Peyer's patch (tissue), 4 donors: ENCODE measurements at places on chromosomes 16 and 17.

- H3K27me3 ChIP-seq: no peaks in the 10 kb centered on the region
- H3K4me3 ChIP-seq: no peak overlapping the region
- no peak for DNase-seq
- H3K27ac ChIP-seq: no peak overlapping the region
Observed at GRCh38 chr17:45436625-45437464, 4.2 kb upstream of the ARHGAP27 start.

DNA sequence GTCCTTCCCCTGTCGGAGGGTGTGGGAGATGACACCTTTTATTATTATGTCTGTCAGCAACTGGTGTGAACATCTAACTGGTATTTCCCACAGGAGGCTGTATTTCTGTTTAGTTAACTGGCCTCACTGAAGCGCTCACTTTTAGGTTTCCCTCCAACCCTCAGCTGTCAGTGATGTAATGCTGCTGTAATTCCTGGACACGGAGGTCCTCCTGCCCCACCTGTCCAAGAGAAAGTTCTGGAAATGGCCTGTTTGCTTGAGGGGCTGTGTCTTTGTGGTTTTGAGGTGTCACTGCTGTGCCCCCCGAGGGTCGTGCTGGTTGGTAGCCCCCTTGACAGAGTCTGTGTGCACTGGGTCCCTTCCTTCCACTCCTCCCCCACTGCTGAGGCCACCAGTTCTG lies 11.5 kb downstream of the KCNJ12 start:
- no peak for DNase-seq
- H3K4me1 ChIP-seq: no peaks in the 10 kb centered on the region

GRCh38 chr17:36858119-36859002 lies 78.9 kb upstream of the LHX1 start:
- no peak overlapping the region for H3K27ac ChIP-seq
- H3K27me3 ChIP-seq: no peaks in the 10 kb centered on the region
- no peaks in the 10 kb centered on the region for H3K36me3 ChIP-seq
- H3K4me1 ChIP-seq: no peaks in the 10 kb centered on the region
- H3K4me3 ChIP-seq: no peak overlapping the region

- H3K4me3 ChIP-seq: no peak overlapping the region
- H3K27ac ChIP-seq: no peak overlapping the region
- H3K27me3 ChIP-seq: no peaks in the 10 kb centered on the region
- peaks cover 7% of the 10 kb centered on the region for H3K4me1 ChIP-seq
- no peak for DNase-seq
- no peaks in the 10 kb centered on the region for H3K36me3 ChIP-seq
Observed at GRCh38 chr16:75044800-75045361, 46.1 kb downstream of the ZNRF1 start.

- H3K27ac ChIP-seq: peak overlapping the region; percentile 39
- H3K4me1 ChIP-seq: peaks cover 4% of the 10 kb centered on the region
- no peak for DNase-seq
- H3K36me3 ChIP-seq: no peaks in the 10 kb centered on the region
- no peak overlapping the region for H3K4me3 ChIP-seq
- no peaks in the 10 kb centered on the region for H3K27me3 ChIP-seq
Observed at GRCh38 chr16:3054965-3055733, 8.8 kb downstream of the MMP25 start.
